ENCODE measurements at places on chromosomes 12 and 14.

DNA sequence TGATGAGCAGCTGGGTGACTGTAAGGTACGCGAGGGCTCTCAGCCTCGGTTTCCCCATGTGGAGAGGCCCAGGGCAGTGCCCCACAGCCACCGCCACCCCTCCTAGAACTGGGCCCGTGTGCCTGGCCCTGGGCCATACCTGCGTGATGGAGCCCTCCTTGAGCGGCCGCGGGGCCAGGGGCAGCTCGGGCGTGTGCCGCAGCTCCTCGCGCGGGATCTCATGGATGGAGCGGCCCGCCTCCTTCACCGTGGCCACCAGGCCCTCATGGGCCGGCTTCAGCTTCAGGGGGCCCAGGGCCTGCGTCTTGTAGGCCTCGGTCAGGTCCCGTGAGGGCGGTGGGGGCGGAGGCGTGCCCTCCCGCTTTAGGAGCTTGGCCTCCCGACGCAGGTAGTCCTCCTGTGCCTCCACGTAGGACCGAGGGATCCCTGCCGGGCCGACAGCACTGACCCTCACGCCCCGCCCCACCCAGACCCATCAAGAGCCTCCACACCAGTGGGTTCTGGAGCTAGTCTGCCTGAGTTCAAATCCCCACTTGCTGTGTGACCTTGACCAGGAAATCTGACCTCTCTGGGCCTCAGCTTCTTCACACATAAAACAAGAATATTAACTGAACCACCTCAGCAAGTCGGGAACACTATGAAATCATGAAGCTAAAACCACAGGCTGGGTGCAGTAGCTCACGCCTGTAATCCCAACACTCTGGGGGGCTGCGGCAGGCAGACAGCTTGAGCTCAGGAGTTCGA is 51.7 kb downstream of the RFLNA start:
- DNase-seq, result no peak

DNA sequence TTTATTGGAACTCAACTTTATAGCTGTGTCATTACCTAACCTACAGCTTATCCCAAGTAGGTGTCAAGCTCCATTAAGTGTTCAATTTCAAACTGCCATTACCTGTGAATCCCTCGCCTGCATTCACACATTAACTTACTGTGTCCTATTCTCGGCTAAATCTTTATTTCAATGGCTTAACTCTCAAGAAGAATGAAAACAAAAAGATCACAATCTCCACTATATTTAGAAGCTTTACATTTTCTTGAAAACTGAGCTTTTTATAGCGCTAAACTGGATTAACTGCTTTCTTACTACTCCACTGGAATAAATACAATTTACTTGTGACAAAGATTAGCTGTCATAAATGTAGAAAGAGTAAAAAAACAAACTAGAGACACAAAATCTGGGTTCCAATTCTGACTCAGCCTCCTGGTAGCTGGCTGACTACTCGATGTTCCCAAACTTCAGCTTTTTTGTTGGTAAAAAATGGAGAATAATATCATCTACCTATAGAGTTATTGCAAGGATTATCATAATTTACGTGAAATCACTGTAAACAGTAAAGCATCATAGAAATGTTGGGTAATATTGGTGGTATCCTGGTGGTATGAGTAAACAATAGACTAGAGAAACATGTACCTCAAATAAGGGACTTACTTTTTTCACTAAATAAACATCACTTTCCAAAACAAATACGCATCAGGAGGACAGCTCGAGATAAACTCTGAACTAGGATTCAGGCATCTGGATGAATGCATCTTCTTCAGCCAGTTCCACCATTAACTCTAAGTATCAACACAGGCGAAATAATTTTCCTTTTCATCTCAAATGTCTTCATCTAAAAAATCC is 1.7 kb downstream of the RALGAPA1 start:
- no peak for DNase-seq

DNA sequence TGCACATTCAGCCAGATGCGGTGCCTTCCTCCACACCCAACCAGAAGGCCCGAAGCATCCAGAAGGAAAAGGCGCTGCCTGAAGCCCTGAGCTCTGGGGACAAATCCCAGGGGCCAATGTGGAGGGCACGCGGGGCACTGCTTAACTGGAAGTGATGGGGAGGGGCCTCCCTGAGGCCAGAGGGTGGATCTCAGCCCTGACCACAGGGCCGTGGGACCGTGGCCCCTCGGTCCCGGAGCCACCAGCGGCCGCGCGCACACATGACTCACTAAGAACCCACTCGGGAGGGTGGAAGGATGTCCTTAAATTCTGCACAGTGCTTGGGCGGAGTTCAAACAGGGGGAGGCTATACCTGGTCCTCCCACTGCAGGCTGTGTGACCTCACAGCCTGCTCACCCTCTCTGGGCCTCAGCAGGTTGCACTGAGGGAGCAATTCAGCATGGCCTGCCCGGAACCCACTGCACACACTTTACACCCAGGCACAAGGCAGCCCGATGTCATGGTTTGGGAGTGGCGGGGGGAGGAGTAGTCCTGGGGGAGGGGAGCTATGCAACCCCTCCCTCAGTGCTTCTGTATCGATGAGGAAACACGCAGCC is 89.5 kb downstream of the RFLNA start:
- DNase-seq, result no peak

DNA sequence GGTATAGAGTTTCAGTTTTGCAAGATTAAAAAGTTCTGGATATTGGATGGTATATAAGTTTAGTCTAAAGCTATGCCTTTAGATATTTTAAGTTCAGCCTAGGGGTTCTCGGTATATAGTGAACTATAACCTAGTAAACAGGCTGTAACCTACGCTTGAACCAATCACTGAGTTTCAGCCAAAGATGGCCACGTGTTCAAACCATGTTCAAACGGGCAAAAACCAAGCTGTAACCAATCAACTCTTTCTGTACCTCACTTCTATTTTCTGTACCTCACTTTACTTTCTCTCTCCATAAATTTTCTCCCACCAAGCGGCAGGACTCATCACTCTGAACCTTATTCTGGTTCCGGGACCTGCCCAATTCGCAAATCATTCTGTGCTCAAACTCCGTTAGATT is 1.4 kb downstream of the TMBIM4 start:
- DNase-seq, result no peak

DNA sequence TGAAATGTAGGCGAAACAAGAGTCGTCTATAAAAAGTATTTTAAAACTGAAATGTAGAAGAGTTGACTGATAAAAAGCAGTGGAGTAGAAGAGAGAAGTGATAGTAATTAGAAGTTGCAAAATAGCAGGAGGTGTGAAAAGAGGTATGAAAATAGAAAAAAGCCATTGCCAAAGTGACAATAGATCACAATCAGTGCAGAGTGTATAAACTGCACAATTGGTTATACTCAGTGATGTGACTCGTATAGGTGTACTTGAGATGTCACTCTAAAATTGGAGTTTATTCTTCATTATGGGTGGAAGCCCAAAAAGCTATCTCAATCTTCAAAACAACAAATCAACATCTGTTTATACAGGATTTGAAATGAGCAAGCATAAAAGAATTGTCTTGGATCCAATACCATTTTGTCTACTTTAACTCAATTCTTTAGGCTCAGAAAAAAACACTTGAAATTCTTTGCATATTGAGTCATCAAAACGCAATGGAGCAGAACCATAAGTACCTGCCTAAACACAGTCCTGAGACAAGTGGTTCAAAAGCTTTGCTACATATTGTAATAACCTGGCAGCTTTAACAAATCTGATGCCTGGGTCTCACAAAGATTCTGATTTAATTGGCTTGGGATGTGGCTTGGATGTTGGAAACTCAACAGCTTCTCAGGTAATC is 8.8 kb downstream of the IKBIP start:
- DNase-seq, result no peak

GRCh38 chr14:103071544-103072251 is 12.3 kb upstream of the LBHD2 start:
- no peak for DNase-seq

DNA sequence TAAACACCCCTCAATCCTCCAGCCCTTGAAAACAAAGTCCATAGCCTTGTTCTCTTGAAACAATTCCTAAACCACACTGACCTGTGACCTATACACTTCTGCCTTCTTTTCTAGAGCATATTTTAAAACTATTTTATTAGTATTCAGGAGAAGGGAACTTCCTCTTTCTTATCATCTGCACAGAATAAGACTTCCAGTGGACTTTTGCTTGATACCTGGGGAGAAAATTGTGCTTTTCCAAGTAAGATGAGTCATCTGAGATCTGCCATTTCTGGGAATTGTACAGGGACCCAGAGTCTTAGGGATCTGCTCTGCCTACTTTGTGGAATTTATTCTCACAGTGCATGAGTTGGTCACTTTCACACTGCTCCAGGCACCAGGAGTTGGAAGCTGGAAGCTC is 10.5 kb upstream of the WNT5B start:
- no peak for DNase-seq

GRCh38 chr12:113161415-113162016 is 12.0 kb downstream of the CFAP73 start:
- DNase-seq, result no peak

DNA sequence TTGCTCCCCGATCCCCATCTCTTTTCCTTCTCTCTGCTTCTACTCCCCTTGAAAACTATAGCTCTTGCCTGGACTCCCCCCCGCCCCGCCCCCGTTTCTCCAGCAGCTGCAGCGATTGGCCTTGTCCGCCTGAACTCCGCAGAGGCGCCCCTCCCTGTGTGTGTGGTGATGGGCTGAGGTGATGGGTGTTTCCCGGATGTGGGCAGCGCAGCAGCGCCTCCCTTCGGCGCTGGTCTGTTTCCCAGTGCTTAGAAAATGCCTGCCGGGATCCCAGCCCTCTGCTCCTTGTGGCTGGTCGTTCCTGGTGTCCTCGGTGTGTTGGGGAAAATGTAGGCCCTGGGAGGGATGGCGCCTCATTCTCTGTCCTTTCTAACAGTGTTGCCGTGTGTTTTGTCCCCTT is 43.3 kb downstream of the GALNT8 start:
- DNase-seq, result no peak

DNA sequence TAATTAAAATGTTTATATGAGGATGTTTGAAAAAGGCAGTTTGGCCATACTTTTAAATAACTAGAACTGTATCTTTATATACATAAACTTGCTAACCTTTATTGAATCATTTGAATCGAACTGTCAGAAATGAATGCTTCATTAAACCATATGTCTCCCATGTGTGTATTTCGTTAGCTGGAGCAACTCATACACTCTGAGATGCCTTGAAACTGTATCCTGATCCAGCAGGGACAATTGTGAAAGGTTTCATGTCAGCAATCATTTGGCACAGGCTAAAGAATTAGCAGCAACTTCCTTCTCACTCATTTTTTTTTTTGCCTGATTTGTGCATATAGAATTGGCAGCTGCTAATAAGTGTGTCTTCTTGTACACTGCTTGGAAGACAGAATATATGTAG is 109.9 kb downstream of the NAV3 start:
- peak; percentile 74 for DNase-seq

DNA sequence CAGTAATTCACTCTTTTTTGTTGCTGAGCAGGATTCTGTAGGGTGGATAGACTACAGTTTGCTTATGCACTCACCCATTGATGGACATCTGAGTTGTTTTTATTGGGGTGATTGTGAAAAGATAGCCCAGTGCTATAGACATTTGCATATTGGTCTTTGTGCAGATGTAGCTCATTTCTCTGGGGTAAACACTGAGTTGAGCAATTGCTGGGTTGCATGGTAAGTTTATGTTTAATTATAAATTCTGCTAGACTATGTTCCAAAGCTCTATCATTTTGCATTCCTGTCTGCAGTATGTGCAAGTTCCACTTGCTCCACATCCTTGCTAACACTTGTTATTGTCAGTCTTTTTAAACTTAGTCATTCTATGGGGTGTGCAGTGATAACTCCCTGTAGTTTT is 65.4 kb upstream of the RFLNA start:
- no peak for DNase-seq

DNA sequence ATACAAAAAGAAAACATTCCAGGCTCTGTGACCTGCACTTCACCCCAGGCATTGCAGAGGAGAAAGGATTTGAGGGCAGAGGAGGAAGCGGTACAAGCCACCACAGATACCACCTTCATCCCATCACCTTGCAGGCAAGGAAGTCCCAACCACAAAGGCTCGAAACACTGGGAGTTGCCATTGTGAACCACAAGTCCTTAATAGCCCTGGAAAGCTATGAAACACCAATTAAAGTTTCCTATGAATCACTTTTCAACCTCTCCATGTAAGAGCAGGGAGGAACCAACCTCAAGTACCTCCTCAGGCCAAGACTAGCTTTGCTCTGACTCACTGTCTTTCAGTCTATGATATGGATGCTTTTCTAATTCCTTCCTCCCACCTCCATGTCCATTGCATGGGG is 27.0 kb downstream of the MAP3K9 start:
- DNase-seq, result peak; percentile 73

DNA sequence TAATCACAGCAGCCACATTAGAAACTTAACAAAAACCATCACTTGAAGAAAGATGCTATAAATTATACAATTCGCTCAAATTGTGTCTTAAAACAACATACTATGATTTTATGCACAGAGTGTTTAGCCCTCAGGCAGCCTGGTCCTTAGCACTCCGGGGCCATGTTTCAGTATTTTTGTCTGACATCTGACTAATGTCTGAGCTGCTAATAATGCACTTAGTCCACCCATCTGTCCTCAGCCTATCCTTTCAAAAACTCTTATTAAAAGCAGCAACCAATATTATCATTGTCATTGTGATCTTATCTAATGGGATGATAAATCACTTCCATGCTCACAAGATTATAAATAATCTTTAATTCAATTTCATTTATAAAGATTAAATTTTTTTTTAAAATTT is 602.7 kb upstream of the FOXG1 start:
- DNase-seq, result no peak

GRCh38 chr14:75452324-75452723 is 24.5 kb downstream of the JDP2 start:
- no peak for DNase-seq

DNA sequence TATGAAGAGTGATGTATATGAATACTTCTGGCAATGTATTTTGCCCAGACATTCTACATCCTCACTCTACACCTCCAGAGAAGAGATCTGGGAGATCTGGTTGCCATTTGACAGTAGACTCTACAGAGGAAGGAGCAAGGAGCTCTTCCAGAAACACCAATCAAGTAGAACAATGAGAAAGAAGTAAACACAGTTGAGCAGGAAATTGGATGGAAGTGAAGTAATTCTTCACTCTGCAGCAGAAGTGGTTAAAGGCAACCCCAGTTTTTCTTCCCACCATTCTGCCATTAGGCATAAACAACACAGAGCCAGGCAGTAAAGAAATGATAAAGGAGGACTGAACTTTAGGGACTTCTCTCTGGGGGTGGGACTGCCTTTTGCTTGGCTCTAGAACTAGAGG is 48.5 kb upstream of the PRICKLE1 start:
- no peak for DNase-seq

DNA sequence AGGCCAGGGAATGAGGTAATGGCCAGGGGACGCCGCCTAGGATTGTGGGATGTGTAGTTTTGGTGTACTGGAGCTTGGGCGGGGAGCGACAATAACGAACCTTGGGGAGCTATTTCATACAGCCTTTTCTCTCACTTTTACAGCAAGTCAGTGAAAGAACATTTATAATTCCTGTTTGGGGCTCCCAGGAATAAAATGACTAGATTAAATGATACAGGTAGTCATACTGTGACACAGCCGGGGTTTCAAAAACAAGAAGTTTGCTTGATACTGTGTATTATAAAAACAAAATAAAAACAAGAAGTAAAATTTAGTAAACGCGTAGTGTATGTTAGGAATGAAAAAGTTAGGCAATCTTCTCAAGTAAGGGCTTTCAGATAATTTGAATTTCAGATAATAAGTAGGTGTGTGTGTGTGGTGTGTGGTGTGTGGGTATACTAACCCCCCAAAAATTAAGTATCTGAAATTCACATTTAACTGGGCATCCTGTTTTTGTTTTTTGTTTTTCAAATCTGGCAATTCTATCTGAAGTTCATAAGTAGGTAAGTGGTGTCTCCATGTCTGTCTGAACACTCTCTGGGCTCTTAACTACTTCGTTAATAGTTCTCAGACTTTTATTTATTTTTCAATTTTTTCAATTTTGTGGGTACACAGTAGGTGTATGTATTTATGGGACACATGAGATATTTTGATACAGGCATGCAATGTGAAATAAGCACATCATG is 458 bp upstream of the DCTN2 start:
- no peak for DNase-seq
